ENCODE measurements at places on chromosomes 6 and 20.

GRCh38 chr6:133773776-133774175, 115.1 kb upstream of the TCF21 start:
- DNase-seq = no peak

DNA sequence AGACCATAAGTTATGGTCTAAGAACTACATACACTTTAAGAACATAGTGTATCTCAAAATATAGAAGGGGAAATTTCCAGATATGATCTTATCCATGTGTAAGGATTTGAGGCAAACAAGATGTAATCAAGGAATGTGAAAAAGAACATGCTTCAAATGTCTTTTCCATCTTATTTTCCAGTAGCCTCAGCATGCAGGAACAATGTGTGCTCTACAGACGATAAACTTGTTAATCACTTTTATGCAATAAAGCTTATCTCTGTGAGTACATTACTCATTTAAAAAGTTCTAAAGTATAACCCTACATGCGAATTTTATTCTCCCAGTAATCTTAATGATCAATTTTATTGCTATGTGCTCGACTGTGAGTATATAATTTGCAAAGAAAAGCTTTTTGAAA, 185.2 kb downstream of the ALDH8A1 start:
- no peak for DNase-seq

GRCh38 chr6:64217721-64218620, 582.4 kb downstream of the PHF3 start:
- peak; percentile 3 for DNase-seq

- peak; percentile 13 for DNase-seq
Measured at GRCh38 chr6:119090256-119090655, 11.8 kb upstream of the FAM184A start.

GRCh38 chr20:59530782-59531181, 73.6 kb upstream of the PHACTR3 start:
- no peak for DNase-seq

GRCh38 chr6:12718015-12718414, 1.4 kb downstream of the PHACTR1 start:
- peak; percentile 5 for DNase-seq

- DNase-seq = peak; percentile 76
Measured at GRCh38 chr6:37483917-37484785, 15.5 kb downstream of the CCDC167 start.

GRCh38 chr20:4925842-4926530, 75.3 kb downstream of the SLC23A2 start:
- DNase-seq = peak; percentile 63

- DNase-seq = peak; percentile 11
Measured at GRCh38 chr6:25499615-25500235, 152.3 kb upstream of the SCGN start.

GRCh38 chr6:163263998-163264661, 150.4 kb upstream of the QKI start:
- no peak for DNase-seq

GRCh38 chr6:142946181-142946923, 1.4 kb upstream of the HIVEP2 start:
- DNase-seq = peak; percentile 95
